ENCODE measurements at places on chromosomes 2 and 18.
A peak's percentile ranks its signal among the peaks of the same experiment; 100 is the strongest.

DNA sequence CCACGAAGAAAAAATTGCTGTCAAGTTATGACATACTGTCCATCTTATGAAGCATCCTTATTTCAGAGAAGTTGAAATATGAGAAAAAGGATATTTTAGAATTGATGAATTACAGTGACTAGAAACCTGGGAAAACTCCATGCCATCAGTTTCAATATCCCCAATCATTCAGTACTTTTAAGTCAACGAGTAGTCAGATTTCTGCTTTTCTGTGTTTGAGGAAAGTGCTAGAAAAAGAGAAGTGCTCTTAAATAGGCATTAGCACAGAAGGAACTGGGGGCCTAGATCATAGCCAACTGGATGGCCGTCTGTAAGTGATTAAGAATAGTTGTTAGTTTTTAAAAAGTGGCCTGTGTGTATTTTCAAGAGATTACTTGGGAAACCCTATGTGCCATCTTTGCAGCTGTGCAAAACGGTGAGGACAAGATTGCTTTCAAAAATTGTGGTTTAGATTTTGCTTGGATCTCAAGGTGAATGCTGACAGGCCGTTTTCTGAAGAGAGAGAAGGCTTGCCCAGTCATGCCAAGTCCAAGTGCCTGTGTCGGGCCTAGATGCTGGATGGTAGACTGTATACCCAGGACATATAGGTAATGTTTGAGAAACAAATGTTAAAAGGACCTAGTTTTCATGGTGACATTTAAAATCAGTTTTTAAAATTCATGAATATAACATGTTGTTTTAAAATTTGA is 5.1 kb downstream of the NEDD4L start:
- no peak for DNase-seq

DNA sequence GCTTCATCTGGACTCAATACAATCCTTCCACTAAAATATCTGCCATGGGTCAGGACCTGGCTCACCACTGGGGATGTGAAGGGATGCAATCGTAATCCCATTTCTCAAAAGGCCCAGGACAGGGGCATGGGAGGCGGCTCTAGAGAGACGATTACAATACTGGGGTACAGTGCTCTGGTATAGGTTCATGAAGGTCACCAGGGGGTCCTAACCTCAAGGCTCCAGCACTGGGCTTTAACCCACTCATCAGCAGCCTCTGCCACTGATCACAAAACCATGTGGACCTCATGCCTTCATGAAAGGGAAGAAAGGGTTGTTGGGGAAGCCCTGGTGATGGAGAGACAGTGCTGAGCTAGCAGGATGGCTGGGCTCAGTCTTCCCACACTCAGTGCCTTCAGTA is 48.8 kb downstream of the ADD2 start:
- no peak for DNase-seq

GRCh38 chr2:174012347-174013314 is 47.5 kb upstream of the SP3 start:
- peak; percentile 27 for DNase-seq

DNA sequence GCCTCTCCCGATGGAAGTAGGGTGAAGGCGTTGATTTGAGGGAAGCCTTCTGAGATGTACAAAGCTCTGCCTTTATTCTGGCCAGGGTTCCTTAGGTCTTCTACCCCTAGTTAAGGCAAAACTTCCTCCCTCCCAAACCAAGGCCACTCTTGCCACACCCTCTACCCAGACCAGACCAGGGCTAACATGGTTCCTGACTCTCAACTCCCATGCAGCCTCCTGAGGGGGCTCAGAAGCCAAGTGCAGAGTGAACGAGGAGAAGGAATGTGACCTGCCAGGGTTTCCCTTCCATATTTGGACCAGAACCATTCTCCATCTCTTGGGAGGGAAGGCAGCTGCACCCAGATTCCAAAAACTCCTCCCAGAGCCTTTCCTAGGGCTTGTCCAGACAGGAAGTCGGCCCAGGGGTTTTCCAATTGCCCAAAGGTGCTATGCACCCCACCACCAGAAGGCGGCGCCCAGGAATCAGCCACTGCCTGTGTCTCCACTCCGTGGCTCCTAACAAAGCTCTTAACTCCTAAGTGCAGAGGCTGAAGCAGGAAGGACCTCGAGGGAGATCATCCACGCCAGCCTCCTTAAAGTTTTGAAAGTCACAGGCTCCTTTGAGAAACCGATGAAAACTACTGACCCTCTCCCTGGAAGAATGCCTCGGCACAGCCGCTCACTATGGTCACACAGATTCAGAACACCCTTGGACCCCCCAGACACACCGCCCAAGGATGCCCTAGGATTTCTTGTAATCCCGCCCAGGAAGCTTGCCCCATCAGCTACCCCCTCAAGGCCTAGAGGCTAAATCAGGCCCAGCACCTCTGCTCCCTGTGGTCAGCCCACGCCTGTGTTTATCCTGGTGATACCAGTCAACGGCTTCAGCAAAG is 157.8 kb downstream of the SMAD2 start:
- no peak for DNase-seq

GRCh38 chr2:218077464-218078216 is 8.6 kb downstream of the RUFY4 start:
- DNase-seq, result no peak

DNA sequence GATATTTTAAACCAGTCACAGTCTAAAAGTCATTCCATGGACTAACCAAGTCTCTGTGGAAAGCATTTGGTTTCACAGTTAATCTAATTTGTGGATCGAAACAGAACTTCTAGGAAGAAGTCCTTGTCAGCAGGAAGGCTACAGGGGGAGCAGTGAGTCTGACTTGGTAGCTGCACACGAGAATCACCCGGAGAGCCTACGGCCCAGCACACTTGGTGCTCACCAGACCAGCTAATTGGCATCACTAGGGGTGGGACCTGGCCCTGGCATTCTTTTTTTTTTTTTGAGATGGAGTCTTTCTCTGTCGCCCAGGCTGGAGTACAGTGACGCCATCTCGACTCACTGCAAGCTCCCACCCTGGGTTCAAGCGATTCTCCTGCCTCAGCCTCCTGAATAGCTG is 97.7 kb downstream of the ZNF532 start:
- no peak for DNase-seq

- DNase-seq, result no peak
Observed at GRCh38 chr2:227447606-227448005, 24.4 kb upstream of the AGFG1 start.

DNA sequence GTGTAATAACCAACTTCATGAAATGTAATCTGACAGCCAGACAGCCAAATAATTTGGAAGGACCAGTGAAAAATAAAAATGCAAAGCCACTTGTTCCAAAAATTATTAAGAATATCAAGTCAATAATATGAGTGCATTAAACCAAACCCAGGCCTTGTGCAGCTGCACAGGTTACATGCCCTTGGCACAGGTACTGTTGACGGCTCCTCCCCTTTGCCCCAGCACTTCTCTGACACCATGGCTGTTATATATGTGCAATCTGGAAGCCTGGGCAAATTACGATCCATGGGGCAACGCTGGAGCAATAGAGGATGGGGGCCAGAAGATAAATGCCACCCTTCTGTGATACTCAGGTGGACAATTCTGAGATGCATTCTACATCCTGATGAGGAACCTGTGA is 68.9 kb downstream of the METTL4 start:
- DNase-seq, result no peak

- DNase-seq, result no peak
Observed at GRCh38 chr2:132522901-132523300, 106.3 kb downstream of the GPR39 start.

- DNase-seq, result no peak
Observed at GRCh38 chr2:1253629-1254028, 159.6 kb upstream of the TPO start.

DNA sequence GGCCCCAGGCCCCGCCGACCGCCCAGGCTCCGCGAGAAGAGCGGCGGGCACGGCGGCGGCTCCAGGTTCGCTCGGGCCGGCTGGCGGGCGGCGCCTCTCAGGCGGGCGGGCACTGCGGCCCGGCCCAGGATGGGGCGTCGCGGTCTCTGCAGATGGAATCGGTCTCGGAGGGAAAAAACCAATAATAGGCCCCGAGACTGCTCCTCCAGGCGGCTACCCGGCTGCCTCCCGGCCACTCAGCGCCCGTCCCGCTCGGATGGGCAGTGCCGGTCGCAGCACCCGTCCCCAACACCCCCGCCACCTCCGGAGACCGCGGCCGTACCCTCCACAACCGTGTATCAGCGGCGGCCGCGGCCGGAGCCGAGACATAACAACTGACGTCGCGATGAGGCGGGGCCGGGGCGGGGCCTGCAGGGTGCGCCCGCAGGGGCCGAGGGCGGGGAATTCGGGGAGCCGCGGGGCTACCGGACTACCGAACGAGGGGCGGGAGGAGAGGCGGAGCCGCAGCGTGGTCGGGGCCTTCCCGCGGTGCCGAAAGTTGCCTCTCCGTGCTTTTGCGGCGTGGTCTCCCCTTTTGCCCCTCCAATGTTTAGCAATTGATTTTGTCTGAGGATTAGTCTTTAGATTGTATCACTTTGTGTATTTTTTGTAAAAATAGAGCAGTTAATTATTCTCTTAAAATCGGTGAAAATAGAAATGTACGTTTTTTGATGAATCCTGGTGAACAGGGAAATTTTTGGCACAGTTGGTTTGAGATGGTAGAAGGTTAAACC is at the start of gene RNF103:
Gene RNF103 (minus strand): TSS at position 372 of the 773 bp plus-strand sequence. CDS start 979 bp downstream, outside the sequence.
- DNase-seq, result peak; percentile 99

DNA sequence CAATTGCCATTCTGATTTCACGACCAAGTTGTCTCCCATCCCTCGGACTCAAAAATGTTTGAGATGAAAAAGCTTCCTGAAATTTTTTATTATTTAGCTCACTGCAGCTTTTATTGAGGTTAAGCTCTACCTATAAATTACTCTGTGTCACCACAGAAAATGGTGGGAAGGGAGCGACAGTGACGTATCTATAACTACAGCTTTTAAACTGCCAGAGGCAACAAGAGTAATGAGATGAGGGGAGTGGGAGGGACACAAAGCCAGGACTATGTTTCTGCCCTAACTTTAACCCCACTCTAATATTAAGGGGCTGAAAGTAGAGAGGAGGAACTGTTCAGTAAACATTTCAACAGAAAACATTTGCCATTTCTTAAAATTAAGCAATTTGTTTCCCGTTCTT is 37.4 kb downstream of the SMAD2 start:
- DNase-seq, result no peak

DNA sequence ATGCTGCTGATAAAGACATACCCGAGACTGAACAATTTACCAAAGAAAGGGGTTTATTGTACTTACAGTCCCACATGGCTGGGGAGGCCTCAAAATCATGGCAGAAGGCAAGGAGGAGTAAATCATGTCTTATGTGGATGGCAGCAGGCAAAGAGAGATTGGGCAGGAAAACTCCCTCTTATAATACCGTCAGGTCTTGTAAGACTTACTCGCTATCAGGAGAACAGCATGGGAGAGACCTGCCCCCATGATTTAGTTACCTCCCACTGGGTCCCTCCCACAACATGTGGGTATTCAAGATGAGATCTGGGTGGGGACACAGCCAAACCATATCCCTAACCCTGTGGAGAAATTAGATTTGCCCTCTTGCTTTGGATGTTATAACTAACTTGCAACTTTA is 1068.0 kb upstream of the ZEB2 start:
- no peak for DNase-seq

DNA sequence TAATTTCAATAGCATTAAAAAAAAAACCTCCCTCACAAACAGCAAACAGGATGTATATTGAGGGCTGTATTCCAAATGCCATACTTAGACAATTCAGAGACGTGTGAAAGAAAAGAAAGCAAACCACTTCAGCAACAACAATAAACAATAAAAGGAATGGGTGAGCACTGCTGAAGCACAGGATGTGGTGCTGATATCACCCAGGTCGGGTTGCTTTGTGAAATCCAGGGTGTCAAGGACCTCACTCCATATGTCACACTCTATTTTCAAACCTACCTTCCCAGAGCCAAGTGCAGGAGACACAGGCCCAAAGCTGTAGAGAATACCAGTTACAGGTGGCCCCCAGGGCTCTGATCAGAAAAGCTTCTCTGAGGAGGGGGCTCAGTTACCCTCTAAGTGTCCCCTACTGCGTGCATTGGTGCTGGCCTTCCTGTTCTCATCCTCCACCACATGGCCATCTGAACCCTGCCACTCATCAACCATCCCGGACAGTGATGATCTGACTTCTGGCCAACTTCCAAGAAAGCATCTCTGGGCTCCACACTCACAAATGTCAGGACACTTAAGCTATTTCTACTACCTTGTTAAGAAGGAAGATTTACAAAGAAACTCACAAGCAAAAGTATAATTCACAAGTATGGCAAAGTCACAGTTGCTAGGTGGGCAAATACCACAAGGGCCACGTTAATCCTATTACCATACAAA is 363.0 kb downstream of the SS18 start:
- no peak for DNase-seq

DNA sequence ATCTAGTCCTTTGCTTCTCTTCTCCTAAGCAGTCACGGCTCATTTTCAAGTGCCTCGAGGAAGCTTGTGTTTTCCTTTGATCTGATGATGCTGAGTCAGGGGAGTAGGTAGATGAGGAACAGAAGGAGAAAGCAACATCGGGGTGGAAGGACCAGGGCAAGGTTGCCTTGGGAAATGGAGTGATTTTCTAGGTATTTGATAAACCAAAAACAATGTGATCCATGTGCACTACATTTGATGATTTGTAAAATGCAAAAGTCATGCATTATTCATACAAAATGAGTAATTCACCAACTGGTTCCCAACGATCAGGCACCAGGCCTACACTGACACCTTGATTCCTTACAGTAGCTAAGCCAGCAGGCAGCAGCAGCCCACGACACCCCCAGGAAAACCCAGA is 205.3 kb downstream of the ANAPC1 start:
- DNase-seq, result no peak

DNA sequence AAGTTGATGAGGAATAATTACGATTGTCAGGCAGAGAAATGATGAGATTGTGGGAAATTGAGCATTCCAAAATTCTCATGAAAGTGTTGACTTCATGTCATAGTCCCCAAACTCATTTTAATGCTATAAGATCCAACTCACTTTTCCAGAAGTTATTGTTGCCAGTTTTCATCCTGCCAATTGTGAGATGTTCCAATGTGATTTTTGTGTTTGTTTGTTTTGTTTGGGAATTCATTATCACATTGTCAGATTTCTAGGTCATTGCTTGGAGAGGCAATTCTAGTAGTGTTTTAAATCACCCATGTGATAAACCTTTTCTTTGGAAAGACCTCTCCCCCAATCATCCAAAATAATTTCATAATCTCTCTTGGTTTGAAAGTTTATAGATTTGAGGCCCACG is 86.0 kb upstream of the ACVR2A start:
- no peak for DNase-seq

- no peak for DNase-seq
Observed at GRCh38 chr2:168350380-168350779, 103.0 kb upstream of the STK39 start.

DNA sequence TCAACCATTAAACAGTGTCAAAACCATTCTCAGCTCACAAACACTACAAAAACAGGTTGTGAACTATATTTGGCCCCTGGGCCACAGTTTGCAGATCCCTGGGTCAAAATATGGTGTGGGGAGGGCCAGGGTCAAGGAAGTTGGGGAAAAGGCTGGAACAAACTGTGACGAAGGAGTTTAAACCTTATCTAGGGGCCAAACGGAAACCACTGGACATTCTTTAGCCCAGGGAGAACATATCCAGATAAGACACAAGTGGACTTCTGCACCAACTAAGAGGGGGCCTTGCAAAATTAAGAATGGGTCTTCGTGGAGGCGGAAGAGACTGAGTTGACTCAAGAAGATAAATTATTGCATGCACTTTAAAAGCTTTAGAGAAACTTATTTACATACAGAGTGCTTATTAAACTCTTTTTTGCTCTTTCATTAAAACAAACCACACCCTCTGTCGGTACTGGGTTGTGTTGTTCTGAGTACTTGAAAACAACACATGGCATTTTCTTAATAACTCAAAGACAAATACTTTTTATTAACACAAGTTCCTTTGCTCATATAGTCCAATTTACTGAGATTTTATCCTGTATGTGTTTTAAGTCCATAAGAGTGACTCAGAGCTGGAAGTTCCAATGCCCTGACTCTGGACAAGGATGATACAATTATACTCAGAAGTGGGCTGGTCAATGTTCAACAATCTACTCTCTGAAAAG is 5.3 kb upstream of the ASAP2 start:
- no peak for DNase-seq
